ENCODE measurements at places on chromosomes 3 and 15. TPM values are rescaled to one million over a fixed set of nuclear protein-coding genes. Genes with fewer than 3 reads are reported as not detected.

GRCh38 chr3:5473471-5473870, 286.0 kb downstream of the EDEM1 start:
- no peak for DNase-seq
- H3K36me3 ChIP-seq = no peaks in the 10 kb centered on the region
- no peak overlapping the region for H3K27ac ChIP-seq
- H3K4me3 ChIP-seq = no peak overlapping the region
- no peaks in the 10 kb centered on the region for H3K27me3 ChIP-seq

DNA sequence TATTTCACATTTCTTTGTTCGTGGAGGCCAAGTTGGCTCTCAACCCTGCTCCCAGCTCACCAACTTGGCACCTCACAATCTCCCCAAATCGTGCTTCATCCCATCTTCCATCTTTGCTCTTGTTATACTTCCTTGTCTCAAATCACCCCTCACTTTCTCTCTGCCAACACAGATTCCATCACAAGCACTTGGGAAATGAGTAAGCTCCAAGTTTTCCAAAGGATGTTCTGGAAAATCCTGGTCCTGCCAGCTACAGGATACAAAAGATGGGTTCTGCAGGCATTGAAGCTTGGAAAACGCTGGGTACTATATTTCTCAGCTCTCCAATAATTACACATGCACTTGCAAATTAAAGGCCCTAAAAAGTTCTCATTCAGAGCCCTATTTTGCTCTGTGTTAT, 4.1 kb upstream of the TM4SF4 start:
- no peak overlapping the region for H3K27ac ChIP-seq

GRCh38 chr3:156952011-156952410, 125.9 kb downstream of the LEKR1 start:
- H3K27me3 ChIP-seq = no peaks in the 10 kb centered on the region
- DNase-seq = no peak
- no peaks in the 10 kb centered on the region for H3K36me3 ChIP-seq

DNA sequence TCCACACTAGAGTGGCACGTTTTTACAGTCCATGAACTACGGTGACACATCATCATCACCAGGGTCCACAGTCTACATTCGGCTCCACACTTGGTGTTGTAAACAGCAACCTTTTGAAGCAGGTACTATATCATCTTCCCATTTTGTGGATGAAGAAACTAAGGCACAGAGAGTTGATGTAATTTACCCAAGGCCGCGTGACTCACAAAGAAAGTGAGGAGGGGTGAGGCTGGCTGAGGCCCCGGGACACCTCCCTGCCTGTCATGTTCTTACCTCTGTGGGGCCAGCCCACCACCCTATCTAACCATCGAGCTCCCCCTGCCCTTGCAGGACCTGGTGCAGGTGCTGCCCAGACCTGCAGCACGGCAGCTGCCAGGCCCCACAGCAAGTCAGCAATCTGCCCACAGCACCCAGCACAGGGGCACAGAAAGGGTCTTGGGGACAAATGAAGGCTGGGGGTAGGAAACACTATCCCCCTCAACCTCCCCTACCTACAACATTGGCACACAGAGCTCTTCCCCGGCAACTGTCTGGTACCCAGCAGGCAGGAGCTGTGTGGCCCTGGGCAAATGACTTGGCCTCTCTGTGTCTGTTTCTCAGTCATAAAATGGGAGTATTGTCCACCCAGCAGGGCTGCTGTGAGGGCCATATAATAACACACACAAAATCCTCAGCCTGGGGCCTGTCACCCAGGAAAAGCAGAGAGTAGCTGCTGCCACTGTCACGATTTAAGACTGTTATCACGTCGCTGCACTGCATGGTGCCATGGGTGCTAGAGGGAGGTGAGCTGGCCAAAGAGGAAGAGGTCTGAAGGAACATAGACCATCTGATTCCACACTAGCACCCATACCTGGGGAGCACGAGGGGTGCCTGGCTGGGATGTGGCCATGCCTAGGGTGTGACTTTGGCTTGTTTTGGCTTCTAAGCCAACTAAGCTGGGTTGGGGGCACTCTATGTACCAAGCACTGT, 115.1 kb downstream of the IQSEC1 start:
- H3K4me1 ChIP-seq = peaks cover 70% of the 10 kb centered on the region
- H3K27me3 ChIP-seq = no peaks in the 10 kb centered on the region
- no peak overlapping the region for H3K27ac ChIP-seq
- H3K36me3 ChIP-seq = no peaks in the 10 kb centered on the region
- no peak for DNase-seq

DNA sequence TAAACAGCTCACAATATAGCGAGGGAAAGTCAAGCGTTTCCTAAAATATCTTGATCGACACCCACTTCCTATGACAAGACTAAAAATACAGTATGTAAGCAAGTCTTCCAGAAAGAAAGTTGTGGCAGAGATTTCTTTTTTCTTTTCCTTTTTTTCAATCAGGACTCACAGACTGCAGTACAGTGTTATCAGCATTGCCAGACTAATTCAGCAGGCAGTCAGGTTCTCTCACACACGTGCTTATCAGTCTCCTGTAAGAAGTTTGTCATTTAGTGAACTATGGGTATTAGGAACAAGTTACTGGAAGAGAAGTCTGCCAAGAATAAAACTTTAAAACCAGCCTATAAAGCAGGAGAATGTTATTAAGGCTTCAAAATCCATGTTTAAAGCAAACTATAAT, 32.8 kb upstream of the ZNF385D start:
- no peaks in the 10 kb centered on the region for H3K36me3 ChIP-seq
- H3K27ac ChIP-seq = no peak overlapping the region
- H3K4me1 ChIP-seq = no peaks in the 10 kb centered on the region
- no peaks in the 10 kb centered on the region for H3K27me3 ChIP-seq

DNA sequence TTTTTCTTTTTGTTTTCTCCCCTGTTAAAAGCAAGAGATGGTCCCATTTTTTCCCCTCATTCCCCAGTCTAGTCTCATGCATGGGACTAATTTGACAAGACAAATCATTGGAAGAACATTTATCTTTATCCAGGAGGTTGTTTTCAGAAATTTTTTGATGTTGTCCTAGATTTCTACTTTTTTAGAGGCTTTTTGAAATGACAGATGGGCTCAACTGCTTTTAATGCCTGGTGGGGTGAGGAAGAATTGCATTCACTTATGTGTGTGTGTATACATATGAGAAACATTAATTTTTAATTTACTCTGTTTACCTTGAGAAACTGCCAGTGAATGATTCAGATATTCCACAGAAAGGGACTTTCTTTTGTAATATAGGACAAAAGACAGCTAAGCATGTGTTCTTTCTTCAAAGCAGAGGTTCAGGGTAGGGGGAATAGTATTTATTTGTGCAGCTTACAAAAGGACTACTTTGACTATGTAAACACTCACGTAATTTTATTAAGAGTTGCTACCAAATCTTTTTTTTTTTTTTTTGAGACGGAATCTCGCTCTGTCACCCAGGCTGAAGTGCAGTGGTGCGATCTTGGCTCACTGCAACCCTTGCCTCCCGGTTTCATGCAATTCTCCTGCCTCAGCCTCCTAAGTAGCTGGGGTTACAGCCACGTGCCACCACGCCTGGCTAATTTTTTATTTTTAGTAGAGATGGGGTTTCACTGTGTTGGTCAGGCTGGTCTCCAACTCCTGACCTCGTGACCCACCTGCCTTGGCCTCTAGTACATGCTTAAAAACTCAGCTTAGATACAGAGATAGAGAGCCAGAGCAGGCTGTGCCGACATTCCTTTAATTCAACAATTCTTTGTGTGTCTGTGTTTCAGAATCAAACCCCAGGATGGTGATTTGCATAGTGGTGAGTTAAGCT, 130.1 kb upstream of the RARB start:
- no peak overlapping the region for H3K27ac ChIP-seq
- no peak overlapping the region for H3K4me3 ChIP-seq
- no peaks in the 10 kb centered on the region for H3K36me3 ChIP-seq
- DNase-seq = no peak
- H3K4me1 ChIP-seq = no peaks in the 10 kb centered on the region

GRCh38 chr15:93332168-93332553, 243.2 kb upstream of the RGMA start:
- no peaks in the 10 kb centered on the region for H3K36me3 ChIP-seq
- no peak overlapping the region for H3K27ac ChIP-seq
- no peak overlapping the region for H3K4me3 ChIP-seq
- peaks cover 3% of the 10 kb centered on the region for H3K27me3 ChIP-seq

Gene DPPA2
- not detected for total RNA-seq

Gene SPINK8
- total RNA-seq = not detected

Data from CD8-positive, alpha-beta memory T cell (primary cell).